ENCODE measurements at places on chromosomes 2 and 18. TPM values are rescaled to one million over a fixed set of nuclear protein-coding genes. Genes with fewer than 3 reads are reported as not detected.

The TNFRSF11A gene
- 0.12 TPM for total RNA-seq

The RNF152 gene
- 21.4 TPM for total RNA-seq

The ANKRD30BL gene
- not detected for total RNA-seq

The DCC gene
- under 0.01 TPM for total RNA-seq

The TGIF1 gene
- 187 TPM for total RNA-seq

The NGEF gene
- total RNA-seq = 2.1 TPM

All from hair follicle dermal papilla cell (primary cell).